Lower lobe of right lung (tissue), 2 donors: ENCODE measurements at places on chromosomes 13 and 19. TPM values are rescaled to one million over a fixed set of nuclear protein-coding genes. Genes with fewer than 3 reads are reported as not detected.

GRCh38 chr13:94243551-94243950, 235.9 kb downstream of the DCT start:
- no peak for DNase-seq
- no peaks in the 10 kb centered on the region for H3K36me3 ChIP-seq
- no peaks in the 10 kb centered on the region for H3K4me1 ChIP-seq
- H3K27ac ChIP-seq, result no peak overlapping the region

The PIK3R2 gene
- 21.6 TPM for total RNA-seq

DNA sequence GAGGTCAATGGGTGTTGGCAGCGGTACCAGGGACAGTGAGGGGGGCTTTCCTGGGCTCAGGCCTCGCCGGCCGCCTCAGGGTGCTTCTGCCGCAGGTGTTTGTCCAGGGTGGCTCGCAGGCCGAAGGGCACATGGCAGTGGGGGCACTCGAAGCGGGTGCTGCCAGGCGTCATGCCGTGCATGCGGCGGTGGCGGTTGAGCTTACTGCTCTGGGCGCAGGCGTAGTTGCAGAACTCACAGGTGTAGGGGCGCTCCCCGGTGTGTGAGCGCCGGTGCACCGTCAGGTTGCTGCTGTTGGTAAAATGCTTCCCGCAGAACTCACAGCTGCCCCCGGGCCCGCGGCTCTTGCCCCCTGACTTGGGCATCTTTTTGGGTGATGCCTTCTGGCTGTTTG, 4.7 kb downstream of the ZNF296 start:
- H3K27me3 ChIP-seq, result no peaks in the 10 kb centered on the region
- no peak overlapping the region for H3K27ac ChIP-seq

DNA sequence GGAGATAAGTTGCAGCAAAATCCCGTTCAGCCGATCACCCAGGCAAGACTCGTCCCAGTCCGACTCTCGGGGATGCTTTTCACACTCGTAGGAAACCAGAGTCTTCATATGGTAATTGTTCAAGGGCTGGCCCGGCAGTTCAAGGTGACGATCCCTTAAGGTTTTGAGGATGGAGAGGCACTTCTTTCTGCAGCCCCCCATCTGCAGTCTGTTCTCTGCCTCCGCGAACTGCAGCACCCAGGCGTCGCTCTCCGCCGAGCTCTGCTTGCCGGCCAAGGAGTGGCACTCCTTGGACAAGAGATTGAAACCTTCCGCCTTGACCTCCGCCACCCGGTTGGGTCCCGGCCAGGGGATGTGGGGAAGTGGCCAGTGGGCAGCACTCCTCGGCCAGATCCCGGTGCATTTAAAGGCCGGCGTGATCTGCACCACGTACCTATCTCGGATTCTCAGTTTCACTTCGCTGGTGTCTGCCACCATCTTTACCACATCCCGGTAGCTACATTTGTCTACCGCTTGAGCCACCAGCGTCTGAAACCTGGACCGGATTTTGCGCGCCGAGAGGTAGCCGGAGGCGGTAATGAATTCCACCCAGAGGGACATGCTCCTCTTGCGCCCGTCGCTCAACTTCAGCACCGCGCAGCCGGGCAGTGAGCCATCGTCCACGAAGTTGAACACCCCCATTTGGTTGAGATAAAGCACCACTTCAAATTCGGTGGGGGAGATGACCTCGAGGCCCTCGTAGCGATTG, 1.1 kb downstream of the MAB21L1 start:
- peaks cover 78% of the 10 kb centered on the region for H3K27me3 ChIP-seq
- H3K27ac ChIP-seq, result no peak overlapping the region
- no peak for DNase-seq
- H3K36me3 ChIP-seq, result no peaks in the 10 kb centered on the region

DNA sequence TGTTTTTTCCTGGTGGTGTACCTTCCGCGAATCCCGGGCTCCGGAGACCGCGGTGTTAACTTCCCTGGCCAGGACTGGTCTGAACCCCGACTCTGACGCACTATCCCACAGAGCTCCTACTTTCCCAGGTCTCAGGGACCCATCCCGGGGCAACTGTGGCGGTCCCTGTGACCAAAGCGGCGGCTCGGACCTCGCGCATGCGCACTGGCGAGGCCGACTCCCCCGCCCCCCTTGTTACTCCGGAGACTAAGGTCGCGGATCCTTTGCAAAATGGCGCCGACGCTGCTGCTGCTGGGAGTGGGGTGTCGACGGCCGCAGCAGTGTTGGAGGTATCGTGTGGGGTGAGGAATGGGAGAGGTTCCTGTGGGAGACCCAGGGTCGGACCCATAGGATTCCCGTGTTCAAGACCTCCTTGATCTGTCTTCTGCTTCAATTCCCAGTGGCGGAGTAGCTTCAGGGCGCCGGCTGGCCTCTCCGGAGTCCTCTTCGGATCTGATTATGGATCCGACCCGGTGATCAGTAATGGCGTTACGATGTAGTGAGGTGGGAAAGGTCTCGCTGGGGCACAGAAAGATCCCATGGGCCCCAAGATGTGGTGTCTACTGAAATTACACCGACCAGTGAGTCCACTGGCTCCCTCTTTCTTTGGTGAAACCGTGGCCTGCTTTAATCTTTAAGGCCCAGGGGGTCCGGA, 66.6 kb upstream of the ZNF527 start:
- no peaks in the 10 kb centered on the region for H3K36me3 ChIP-seq
- H3K4me1 ChIP-seq, result no peaks in the 10 kb centered on the region
- peak; percentile 46 for DNase-seq

GRCh38 chr13:26721251-26722121, 39.1 kb downstream of the GPR12 start:
- H3K4me1 ChIP-seq, result no peaks in the 10 kb centered on the region
- no peak overlapping the region for H3K4me3 ChIP-seq
- H3K27me3 ChIP-seq, result peaks cover 11% of the 10 kb centered on the region
- no peak for DNase-seq

DNA sequence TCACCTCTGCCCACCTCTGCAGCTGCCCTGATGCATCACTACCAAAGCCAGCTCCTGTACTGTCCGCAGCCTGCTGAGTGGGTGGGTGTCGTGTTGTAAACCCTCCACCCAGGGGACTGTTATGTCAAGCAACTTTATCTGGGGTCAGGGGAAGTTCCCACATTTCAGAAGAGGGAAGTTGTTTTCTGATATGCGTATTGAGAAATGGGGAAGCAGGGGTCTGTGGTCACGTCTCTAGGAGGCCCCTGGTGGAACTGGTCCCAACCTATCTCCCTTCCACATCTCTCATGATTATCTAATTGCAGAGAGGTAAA, 31.2 kb downstream of the CLEC17A start:
- H3K4me3 ChIP-seq, result no peak overlapping the region
- H3K4me1 ChIP-seq, result no peaks in the 10 kb centered on the region
- H3K27ac ChIP-seq, result no peak overlapping the region

DNA sequence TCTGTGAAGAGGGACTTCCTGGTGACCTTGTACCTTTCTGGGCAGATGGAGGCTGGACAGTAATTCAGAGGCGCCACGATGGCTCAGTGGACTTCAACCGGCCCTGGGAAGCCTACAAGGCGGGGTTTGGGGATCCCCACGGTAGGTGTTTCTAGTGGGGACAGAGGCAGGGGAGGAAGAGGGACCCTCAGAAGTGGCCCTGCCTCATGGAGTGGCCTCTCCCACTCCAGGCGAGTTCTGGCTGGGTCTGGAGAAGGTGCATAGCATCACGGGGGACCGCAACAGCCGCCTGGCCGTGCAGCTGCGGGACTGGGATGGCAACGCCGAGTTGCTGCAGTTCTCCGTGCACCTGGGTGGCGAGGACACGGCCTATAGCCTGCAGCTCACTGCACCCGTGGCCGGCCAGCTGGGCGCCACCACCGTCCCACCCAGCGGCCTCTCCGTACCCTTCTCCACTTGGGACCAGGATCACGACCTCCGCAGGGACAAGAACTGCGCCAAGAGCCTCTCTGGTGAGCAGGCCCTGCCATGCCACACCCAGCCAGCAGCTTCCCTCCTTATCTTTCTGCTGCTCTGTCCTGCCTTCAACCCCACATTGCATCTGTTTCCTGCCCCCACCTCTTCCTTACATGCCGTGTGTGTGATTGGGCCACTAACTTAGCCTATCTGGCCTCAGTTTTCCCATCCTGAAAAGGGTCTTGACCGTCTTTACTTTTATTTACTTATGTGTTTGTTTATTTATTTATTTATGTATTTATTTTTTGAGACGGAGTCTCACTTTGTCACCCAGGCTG, 7.3 kb downstream of the ANGPTL4 start:
- H3K4me1 ChIP-seq, result peaks cover 24% of the 10 kb centered on the region
- H3K4me3 ChIP-seq, result no peak overlapping the region
- H3K27ac ChIP-seq, result no peak overlapping the region
- H3K27me3 ChIP-seq, result no peaks in the 10 kb centered on the region

The SYT3 gene
- 1.2 TPM for total RNA-seq

DNA sequence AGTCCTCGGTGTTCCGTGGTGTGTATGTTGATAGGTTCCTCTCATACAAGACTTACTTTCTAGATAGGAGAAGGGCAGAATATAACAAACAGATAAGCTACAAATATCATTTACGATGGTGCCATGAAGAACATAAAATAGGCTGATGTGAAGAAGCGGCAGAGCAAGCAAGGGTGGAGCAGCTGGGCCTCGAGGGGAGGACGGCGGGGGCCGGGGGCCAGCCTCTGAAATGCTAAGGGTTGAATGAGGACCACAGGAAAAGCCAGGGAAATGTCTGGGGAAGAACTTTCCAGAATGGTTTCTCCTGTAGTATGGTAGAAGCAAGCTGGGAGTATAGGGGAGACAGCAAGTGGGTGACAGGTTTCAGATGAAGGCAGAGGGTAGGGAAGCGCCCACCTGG, 529.5 kb downstream of the LIG4 start:
- H3K4me1 ChIP-seq, result no peaks in the 10 kb centered on the region
- no peaks in the 10 kb centered on the region for H3K27me3 ChIP-seq
- no peak overlapping the region for H3K4me3 ChIP-seq
- no peak overlapping the region for H3K27ac ChIP-seq
- no peak for DNase-seq

DNA sequence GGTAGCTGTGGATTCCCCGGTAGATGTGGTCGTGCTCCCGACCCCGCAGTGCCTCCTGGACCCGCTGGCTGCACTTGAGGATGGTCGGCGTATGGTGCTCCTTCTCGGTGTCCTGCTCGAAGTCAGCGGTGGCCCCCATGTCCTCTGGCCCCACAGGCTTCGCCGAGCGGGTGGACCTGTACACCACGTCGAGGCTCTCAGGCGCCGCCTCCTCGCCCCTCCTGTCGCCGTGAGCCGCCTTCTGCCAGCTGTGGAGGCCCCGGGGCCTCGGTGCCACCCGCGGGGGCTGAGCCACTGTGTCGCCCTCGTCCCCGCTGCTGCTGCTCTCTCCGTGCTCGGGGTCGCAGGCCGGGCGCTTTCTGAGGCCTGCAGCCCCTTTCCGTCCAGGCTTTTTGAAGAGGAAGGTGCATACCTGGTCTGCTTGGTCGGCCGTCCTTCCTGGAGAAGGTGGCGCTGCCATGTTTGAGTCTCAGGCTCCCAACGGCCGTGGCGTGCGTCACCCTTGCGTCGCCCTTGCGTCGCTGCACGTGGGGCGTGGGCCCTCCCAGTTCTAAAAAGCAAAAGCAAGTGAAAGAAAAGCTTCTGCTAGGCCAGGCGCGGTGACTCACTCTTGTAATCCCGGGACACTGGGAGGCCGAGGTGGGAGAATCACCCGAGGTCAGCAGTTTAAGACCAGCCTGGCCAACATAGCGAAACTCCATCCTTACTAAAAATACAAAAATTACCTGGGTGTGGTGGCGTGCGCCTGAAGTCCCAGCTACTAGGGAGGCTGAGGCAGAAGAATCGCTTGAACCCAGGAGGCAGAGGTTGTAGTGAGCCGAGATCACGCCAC, at the start of gene RNF113B:
Gene RNF113B, minus strand, starts transcription at position 493 of the 832 bp plus-strand sequence. Its CDS starts 33 bp downstream, at position 460.
- H3K36me3 ChIP-seq, result no peaks in the 10 kb centered on the region
- H3K27me3 ChIP-seq, result no peaks in the 10 kb centered on the region
- no peak within 1 kb of the TSS for H3K4me3 ChIP-seq

- no peak for DNase-seq
- H3K4me3 ChIP-seq, result no peak overlapping the region
- H3K27ac ChIP-seq, result no peak overlapping the region
- H3K27me3 ChIP-seq, result no peaks in the 10 kb centered on the region
These were observed 9.5 kb upstream of the KASH5 start for GRCh38 chr19:49378512-49378911.

DNA sequence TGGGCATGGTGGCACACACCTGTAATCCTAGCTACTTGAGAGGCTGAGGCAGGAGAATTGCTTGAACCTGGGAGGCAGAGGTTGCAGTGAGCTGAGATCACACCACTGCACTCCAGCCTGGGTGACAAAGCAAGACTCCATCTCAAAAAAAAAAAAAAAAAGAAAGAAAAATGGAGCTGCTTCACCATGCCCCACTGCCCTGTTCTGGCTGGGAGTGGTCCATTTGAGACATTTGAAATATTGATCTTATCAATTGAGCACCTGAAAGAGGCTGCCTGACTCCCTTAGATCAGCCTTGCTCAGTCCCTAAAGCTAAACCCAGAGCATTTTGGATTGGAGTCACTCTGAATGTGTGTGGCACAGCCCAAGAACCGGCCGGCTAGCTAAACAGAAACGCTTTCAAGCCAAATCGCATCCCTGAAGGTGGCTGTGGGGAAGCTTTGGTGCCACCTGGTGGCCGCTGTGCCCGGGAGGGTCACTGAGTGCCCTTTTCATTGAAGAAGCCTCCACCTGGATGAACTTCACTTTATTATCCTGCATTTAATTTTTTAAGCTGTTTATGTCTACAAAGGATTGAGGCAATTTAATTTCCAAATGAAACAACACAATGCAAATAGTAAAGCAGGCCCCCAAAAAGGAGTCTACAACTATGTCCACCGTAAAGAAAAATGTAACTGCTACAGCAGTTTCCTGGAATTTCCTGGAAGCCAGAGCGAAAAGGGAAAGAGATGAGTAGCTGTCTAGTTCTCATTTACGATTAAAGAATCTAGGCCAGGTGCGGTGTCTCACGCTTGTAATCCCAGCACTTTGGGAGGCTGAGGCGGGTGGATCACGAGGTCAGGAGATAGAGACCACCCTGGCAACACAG, 53.1 kb upstream of the SERPINE3 start:
- H3K27me3 ChIP-seq, result no peaks in the 10 kb centered on the region
- H3K27ac ChIP-seq, result no peak overlapping the region
- no peak overlapping the region for H3K4me3 ChIP-seq
- no peaks in the 10 kb centered on the region for H3K4me1 ChIP-seq

- H3K27me3 ChIP-seq, result no peaks in the 10 kb centered on the region
- no peak overlapping the region for H3K27ac ChIP-seq
These were observed 22.9 kb downstream of the COMP start for GRCh38 chr19:18768046-18768771.

- DNase-seq, result peak; percentile 95
- H3K4me1 ChIP-seq, result peaks cover 31% of the 10 kb centered on the region
- H3K4me3 ChIP-seq, result peak overlapping the region; percentile 61
- H3K36me3 ChIP-seq, result peaks cover 9% of the 10 kb centered on the region
- peaks cover 8% of the 10 kb centered on the region for H3K27me3 ChIP-seq
These were observed 1.4 kb downstream of the SH2D3A start for GRCh38 chr19:6765738-6766356.
